Tibial nerve (tissue), 4 donors: ENCODE measurements at places on chromosomes 5 and 9.
A peak's percentile ranks its signal among the peaks of the same experiment; 100 is the strongest.

GRCh38 chr5:25190521-25191000 lies 545.8 kb upstream of the CDH10 start:
- no peak for DNase-seq

DNA sequence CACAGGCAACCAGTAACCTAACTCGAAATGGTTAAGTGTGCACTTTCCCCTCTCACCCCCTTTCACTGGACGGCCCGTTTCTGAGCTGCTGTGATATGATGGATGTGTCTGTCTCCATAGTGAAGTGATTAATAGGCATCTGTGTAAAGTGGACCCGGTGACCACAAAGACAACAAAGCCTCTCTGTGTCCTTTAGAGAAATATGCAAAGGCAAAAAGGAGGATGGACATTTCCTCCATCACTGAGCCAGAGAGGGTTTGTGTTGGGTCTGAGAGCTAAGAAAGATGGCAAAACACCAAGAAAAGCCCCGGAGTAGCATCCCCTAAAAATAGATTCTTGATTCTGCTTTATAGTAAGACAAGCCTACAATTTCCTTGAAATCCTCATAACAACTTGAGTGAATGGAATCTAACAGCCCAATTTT lies 120.6 kb downstream of the SEMA6A start:
- no peak for DNase-seq

- DNase-seq, result no peak
These were observed 115.8 kb downstream of the DRD1 start for GRCh38 chr5:175328176-175328575.

GRCh38 chr9:36187414-36187813 lies 3.3 kb upstream of the CLTA start:
- no peak for DNase-seq

DNA sequence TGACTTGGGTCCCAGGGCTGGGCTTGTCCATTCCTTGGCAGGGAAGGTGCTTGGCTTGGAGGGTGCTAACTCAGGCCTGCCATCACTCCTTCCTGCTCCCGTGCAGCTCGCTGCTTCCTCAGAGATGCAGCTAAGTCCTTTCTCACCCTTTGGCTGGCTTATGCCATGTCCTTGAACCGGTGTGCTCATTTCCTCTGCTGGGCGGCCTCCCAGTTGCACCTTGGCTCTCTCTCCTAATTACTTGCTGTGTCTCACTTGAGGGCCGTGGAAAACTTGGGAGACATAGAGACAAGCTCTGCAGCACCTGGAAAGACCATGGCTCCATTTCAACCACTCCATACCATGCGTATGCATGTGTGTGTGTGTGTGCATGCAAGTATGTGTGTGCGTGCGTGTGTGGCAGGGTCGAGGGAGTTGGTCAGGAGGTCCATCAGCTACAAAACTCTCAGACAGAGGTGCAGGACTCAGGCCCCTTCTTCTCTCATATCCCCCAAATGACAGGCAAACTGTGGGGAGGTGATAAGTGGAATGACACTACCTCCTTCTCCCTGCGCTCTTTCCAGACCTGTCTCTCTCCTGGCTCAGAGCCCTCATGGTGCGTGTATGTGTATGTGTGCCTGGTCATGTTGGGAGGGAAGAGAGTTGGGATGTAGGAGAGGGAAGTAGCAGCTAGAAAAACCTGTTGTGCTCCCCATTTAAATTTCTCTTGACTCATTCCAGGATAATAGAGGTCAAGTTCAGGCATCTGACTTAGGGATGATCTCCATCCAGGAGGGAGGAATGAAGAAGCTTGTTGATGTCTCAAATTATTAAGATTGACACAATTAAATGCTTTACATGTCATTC lies 17.6 kb upstream of the MTMR12 start:
- no peak for DNase-seq

DNA sequence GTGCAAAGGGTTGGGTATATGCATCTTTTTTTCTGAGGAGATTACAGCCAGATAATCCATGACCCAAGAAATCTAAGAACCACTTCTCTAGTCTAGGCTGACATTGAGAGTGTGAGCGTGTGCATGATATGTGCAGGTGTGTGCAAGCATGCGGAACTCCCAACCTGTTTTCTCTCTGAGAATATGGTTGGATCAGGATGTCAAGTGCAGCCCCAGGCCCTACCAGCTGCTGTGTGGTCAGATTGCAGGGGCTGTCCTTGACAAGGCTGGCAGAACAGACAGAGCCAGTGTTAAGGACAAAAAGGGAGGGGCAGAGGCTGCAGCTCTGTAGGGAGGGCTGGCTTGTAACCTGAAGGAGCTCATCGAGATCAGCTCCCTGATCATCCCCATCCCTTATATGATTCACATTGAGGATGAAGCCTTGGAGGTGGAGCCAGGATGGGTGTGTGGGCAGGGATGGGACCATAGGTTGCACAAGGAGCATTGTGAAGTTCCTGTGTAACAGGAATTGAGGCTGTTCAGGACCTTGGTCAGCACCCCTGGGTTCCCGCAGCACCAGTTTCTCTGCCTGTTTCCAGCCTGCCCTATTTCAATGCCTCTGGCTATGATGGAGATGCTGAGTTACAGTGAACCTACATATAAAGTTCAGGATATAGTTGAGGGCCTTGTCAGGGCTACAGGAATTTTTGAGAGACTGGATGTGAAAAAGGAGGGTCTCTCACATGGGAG lies 52.6 kb upstream of the ARAP3 start:
- no peak for DNase-seq

GRCh38 chr9:88462191-88462590 lies 72.8 kb upstream of the NXNL2 start:
- no peak for DNase-seq

- DNase-seq, result no peak
These were observed 2.7 kb downstream of the RABEPK start for GRCh38 chr9:125202846-125203618.

GRCh38 chr5:4868140-4868735 lies 271.9 kb upstream of the ADAMTS16 start:
- peak; percentile 34 for DNase-seq

DNA sequence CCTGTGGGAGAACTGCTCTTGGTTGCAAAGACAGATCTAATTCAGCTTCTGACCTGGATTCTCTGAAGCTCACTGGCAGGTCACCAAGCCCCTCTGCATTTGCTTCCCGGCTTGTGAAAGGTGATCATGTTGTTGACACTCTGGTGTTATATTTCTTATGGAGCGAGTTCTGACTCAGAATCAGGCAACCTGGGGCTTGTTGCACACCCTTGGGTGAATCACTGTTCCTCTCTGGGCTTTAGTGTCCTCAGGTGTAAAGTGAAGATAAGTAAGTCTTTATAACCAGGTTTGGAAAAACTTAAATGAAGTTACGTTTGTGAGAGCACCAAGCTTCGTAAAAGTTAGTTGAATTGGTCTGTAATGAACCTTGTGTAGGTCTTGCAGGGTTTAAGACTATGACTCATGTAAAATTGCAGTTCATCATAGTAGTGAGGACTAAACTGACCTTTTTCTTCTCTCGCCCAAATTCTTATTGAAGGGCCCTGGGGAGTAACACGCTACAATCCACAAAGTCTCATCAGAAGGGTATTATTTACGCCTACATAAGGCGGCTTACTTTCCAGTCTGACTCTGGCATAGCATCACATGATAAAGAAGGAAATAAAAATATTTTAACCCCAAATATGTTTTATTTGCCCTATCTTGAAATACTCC lies 218.6 kb downstream of the TMEM38B start:
- no peak for DNase-seq

GRCh38 chr9:104944356-104944755 lies 16.4 kb upstream of the ABCA1 start:
- no peak for DNase-seq

GRCh38 chr9:123318961-123319421 lies 37.0 kb upstream of the CRB2 start:
- DNase-seq, result no peak

- no peak for DNase-seq
These were observed 14.5 kb upstream of the NTNG2 start for GRCh38 chr9:132147331-132147730.

- peak; percentile 24 for DNase-seq
These were observed 664 bp upstream of the ARSB start for GRCh38 chr5:78985725-78986223.
